Transverse colon (tissue), 4 donors: ENCODE measurements at places on chromosomes 16 and 17. TPM values are rescaled to one million over a fixed set of nuclear protein-coding genes. Genes with fewer than 3 reads are reported as not detected.

The PPP1R27 gene
- 0.68 TPM for total RNA-seq

The SLC12A3 gene
- not detected for total RNA-seq

The PRR29 gene
- total RNA-seq, result not detected

The ABCA3 gene
- total RNA-seq, result 8.6 TPM

The TMEM100 gene
- total RNA-seq, result 7.8 TPM
